ENCODE measurements at places on chromosomes 6 and 20.

- no peak for DNase-seq
Observed at GRCh38 chr6:133243723-133244305, 2.7 kb downstream of the EYA4 start.

- DNase-seq: peak; percentile 5
Observed at GRCh38 chr20:44017905-44018258, 103.2 kb downstream of the TOX2 start.

DNA sequence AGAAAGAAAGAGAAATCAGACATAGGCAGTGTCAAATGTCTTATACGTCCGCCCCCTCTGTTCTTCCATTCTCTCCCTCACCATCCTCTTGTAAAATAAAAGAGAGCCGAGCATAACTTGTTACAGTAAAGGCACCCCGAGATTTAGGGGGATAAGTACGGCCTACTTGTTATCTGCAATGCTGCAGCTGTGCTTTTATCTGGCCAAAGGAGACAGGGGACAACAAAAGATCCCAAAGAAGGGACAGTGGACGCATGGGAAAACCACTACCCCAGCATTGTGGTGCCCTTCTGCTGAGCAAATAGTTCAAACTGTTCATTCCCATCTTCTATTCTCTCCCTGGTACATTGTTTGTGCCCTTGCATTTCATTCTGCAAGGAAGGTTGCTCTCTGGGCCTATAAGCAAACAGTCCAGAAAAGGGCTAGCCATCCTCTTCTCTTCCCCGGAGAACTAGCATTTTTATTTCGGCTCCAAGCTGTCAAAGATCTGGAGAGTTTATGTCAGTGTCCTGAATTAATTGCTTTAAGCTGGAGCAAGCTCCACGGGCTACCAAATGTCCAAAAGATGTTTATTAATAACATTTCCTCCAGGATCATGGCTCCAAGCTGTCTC lies 22.3 kb downstream of the FOXA2 start:
- DNase-seq: no peak

- no peak for DNase-seq
Observed at GRCh38 chr6:82570083-82570482, 206.5 kb downstream of the TPBG start.

DNA sequence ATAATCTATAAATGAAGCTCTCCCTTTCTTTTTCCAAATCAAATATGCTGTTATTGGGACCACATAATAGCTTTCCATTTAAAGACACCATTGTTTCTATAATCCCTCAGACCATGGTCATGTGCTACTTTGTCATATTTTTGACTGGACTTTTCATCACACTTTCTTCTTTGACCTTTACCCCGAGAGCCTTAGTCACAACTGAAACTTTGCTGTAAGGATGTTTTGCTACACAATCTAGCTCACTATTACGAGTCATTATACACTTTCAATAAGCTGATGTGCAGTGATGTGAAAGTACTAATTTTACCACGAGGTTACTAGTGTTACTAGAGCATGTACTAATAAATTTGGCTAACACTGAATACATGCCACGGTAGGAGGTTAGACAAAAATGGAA lies 367.2 kb upstream of the RUNX2 start:
- DNase-seq: peak; percentile 58

GRCh38 chr20:50789968-50790650 lies 4.8 kb upstream of the BCAS4 start:
- no peak for DNase-seq

GRCh38 chr6:97361286-97361685 lies 78.3 kb upstream of the MMS22L start:
- DNase-seq: peak; percentile 47

DNA sequence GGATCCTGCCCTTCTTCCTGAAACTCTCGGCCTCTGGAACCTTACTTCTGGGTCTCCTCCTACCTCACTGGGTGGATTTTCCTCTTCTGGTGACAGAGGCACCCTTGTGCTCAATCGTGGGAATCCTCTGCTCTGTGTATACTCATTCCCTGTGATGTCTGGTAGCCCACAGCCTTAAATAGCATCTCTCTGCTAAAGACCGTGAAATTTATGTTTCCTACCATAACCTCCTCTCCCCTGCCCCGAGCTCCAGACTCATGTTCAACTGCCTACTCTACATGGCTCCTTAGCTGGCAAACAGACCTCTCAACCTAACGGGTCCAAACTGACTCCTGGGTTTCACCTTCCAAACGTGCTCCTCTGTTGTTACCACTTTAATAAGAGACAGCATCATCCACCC lies 9.9 kb downstream of the MMP9 start:
- no peak for DNase-seq

DNA sequence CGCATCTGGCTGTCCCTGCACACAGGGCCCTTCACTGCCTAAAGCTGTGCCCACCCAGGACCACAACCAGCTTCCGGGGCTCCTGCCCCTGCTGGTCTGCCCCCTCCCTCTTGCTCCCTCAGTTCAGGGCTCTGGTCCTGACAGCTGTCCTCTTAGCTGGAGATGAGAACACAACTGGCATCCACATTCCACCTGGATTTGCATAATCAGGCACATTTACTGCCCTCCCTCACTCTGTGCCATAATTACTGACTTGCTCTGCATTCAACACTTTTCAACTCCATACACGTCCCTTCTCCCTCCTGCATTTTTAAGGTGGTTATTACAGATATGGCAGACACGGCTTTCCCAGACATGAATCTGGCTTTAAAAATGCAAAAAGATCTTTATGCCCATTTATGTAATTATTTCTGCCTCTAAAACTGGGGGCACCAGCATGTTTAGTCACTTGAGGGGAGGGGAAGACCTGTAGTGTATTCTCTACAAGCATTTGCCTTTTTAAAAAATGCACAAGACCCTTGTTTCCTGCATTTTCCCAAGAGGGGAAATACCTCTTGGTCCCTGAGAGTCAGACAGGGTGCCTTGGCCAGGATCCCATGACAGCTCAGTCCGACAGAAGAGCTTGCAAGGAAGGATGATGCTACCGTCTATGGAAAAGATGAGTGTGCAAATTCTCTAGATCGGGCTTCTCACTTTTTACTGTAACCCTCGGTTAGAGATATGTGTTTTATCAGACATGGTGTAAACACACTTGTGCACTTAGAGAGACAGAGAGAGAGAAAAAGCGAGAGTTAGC lies 401.8 kb downstream of the PREX1 start:
- no peak for DNase-seq
